ENCODE measurements at places on chromosomes 2 and 18.

GRCh38 chr2:168338292-168338691 is 90.9 kb upstream of the STK39 start:
- DNase-seq: no peak

GRCh38 chr18:3279201-3280185 is 17.6 kb downstream of the MYL12B start:
- DNase-seq: no peak

GRCh38 chr2:12587729-12588522 is 128.8 kb upstream of the TRIB2 start:
- DNase-seq: peak; percentile 42

DNA sequence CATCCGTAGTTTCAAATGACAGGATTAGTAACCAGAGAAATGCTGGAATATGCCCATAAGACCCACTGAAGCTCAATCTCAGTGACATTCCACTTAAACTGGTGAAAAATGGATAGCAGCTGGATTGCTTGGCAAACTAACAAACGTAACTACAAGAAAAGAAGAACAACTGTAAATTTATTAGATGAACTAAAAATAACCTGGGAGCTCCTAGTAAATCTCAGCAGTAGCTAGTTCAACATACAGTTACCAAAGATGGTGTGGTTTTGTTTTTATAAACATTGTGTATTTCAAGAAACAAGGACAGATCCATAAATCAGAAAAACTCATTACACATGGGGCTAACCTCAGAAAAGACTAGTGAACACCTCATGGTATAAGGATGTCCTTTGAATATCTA is 531.9 kb downstream of the XIRP2 start:
- DNase-seq: no peak

DNA sequence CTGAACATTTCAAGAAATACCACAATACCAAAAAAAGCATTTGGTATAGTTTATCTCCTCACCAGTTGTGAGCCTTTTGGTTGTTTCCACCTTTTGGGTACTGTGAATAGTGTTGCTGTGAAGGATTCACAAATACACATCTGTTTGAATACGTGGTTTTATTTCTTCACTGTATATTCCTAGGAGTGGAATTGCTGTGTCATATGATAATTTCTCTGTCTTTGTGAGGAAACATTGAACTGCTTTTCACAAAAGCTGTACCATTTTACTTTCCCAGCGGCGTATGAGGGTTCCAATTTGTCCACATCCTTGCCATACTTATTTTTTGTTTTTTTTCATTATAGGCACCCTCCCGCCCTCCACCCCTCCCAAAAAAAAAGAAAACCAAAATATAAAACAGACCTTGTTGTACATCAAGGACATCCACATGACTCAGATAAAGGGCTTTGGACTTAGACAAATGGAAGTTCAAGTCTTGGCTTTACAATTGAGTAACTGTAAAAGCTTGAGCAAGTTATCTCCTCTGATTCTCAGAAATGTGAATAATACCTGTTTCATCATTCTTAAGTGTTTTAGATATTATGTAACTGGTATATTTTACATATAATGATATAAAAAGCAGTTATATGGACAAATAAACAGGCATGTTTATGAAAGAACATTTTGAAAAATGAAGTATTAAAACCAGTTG is 19.0 kb downstream of the UBE2E3 start:
- DNase-seq: no peak

- DNase-seq: no peak
These were observed 11.9 kb downstream of the TFCP2L1 start for GRCh38 chr2:121273116-121273515.

DNA sequence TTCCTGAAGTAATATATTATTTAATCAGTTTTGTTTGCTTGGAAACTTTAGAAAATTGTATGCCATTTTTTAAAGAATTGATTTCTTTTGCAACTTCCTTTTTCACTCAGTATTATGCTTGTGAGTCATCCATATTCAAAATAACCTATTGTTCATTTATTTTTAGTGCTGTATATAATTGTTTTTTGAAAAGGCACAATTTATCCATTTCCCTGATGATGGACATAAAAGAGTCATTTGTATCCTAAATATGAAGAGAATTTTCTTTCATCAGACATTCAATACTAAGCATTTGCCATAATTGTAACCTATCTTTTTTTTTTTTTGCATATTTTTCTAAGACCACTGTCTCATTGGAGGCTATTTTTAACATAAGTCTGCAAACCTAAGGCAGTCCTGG is 134.1 kb upstream of the SERPINE2 start:
- no peak for DNase-seq

- peak; percentile 20 for DNase-seq
These were observed 34.2 kb downstream of the CERS6 start for GRCh38 chr2:168490015-168490874.

DNA sequence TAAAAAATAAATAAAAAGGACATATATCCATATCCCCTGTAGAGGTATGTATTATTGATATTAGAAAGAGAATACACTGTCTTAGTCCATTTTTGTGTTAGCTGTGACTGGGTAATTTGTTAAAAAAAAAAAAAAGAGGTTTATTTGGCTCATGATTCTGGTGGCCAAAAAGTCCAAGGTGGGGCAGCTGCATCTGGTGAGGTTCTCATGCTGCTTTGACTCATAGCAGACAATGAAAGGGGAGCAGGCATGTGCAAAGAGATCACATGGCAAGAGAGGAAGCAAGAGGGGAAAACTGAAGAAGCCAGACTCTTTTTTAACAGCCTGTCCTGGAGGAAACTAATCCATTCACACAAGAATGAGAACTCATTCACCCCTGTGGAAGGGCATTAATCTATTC is 101.6 kb upstream of the MAP4K3 start:
- DNase-seq: no peak

DNA sequence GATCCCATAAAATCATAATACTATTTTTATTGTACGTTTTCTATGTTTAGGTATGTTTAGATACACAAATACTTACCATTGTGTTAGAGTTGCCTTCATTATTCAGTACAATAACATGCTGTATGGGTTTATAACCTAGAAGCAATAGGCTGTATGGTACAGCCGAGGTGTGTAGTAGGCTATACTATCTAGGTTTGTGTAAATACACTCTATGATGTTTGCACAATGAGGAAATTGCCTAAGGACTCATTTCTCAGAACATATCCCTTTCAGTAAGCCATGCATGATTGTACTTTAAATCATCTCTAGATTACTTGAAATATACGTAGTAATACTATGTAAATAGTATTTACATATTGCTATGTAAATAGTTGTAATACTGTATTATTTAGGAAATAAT is 156.7 kb downstream of the CDCA7 start:
- DNase-seq: no peak

DNA sequence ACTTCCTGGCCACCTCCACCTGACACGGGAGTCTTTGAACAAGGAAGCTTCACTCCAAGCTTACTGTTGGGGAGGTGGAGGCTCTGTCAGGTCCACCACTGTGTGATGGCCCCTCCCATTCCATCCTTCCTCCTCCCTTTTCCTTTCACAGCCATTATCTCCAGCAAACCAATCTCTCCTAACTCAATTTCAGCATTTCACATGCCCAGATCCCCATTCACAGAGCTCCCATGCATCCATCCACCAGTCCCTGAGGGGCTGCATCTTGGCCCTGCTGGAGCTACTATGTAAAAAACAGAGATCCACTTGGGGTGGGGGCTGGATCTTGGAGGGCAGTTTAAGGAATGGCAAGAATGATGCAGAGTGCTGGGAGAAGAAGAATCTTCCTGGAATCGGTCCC is 129.0 kb upstream of the COPS8 start:
- DNase-seq: no peak

- no peak for DNase-seq
These were observed 313.8 kb downstream of the PDE11A start for GRCh38 chr2:177758591-177759371.

DNA sequence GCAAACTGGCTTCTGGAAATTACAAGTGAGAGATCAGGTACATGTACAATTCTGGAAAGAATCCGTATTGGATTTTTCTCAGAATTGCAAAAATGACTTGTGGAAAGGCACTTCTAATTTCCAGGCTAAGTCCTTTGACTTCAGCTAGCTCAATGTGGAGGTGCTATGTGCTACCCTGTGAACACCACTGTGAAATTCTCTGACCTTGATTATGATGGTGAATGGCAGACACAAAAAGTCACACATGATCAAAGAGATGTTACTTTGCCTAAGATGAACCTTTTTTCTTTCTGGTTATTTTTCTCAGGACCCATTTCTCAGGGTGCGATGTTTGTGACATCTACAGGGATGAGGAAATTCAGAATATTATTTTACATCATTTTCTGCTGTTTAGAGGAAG is 856.6 kb upstream of the VRK2 start:
- DNase-seq: no peak

- no peak for DNase-seq
These were observed 119.2 kb upstream of the ACVR1C start for GRCh38 chr2:157747695-157748370.

Measured in CD4-positive, alpha-beta T cell treated with Interferon alpha-2 for 1 hour (primary cell).